ENCODE measurements at places on chromosomes 6 and 20. TPM values are rescaled to one million over a fixed set of nuclear protein-coding genes. Genes with fewer than 3 reads are reported as not detected.

The LAMA4 gene
- total RNA-seq = 19.1 TPM

The RAET1L gene
- not detected for total RNA-seq

The DDR1 gene
- 94.4 TPM for total RNA-seq

The C20orf141 gene
- not detected for total RNA-seq

The PHACTR1 gene
- 2.8 TPM for total RNA-seq

The CLVS2 gene
- under 0.01 TPM for total RNA-seq

The OR2W1 gene
- total RNA-seq = not detected

The APOM gene
- total RNA-seq = 10.4 TPM

The DDX43 gene
- total RNA-seq = not detected

The DNAH8 gene
- 0.03 TPM for total RNA-seq

- no peak for DNase-seq
Measured at GRCh38 chr6:53805016-53805415, 10.2 kb downstream of the LRRC1 start.

GRCh38 chr20:44429419-44430269 is 46.0 kb upstream of the TTPAL start:
- no peak for DNase-seq

DNA sequence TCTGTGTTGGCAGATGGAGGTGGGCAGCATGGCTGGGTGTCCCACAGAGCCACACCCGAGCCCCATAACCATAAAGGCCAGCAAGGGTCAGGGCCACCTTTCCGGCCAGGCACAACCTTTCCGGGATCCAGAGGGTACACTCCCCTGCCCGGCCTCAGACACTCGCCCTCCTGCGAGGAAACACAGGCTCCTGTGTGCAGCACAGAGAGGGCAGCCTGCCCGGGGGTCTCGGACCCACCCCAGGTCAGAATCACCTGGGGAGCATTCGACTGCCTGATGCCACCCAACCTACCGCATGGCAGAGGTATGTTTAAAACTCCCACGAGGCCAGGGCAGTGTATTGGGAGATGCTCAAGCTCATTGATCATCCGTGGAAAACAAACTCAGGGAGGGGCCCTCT is 260.3 kb downstream of the TAF4 start:
- no peak for DNase-seq

- no peak for DNase-seq
Measured at GRCh38 chr6:160791459-160791858, 89.4 kb downstream of the PLG start.

GRCh38 chr6:38099221-38099620 is 279.7 kb downstream of the ZFAND3 start:
- DNase-seq = no peak

- DNase-seq = no peak
Measured at GRCh38 chr6:166162599-166163342, 4.9 kb downstream of the TBXT start.

DNA sequence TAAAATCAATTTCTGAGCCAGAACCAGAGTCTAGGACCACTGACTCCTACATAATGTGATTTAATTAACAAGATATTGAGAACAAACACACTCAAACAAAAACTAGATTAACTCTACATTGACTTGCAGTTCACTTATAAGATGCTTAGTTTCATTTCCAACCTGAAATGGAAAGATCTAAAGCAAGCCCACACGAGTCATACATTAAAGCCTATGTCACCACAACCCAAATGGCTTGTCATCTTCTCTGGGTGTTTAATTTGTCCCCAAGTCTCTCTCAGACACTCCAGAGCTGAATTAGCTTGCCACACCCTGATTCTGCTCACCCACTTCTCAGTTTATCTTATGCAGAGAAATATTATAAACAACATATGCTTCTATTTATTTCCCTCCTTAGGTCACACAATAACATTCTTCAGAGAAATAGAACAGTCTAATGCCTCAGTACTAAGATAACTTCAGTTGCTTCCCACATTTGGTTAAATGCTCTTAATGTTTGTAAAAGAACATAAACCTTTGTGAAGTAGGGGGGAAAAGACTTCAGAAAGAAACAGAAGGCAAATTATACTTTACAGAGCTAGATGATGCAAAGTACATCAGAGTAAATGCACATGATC is 8.8 kb upstream of the FBXO30 start:
- no peak for DNase-seq

DNA sequence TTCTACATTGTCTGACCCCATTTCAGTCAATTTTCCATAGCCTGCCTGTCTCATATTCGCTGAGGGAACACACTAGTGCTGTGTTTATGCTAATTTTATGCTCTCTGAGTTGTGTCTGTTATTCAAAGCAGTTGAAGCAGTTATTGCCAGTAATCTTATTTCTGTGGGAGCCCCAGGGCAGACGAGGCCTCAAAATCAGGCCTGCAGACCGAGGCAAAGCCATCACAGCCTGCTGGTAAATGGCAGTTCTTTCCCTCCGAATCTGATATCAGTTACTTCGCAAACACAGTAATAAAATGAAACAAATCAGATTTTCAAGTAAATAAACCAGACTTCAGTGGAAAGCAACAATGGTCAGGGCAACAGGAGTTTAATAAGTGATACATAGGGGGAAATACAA is 508.4 kb downstream of the PKHD1 start:
- no peak for DNase-seq

DNA sequence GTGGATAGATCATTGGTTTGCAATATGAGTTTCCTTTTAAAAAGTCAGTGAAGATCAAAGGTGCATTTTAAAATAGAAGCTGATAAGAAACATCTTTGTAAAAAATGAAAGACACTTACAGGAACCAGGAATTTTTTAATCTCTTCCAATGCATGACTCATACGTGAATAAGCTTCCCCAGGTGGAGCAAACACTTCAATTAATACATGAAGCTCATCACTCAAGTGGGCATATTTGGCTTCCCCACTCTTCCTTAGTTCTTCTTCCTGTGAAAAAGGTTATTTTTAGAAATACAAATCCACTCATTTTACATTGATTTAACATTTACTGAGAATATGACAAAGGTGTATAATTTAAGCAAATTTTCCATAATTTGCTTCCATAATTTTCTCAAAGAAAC is 308.1 kb downstream of the KHDRBS2 start:
- DNase-seq = no peak

DNA sequence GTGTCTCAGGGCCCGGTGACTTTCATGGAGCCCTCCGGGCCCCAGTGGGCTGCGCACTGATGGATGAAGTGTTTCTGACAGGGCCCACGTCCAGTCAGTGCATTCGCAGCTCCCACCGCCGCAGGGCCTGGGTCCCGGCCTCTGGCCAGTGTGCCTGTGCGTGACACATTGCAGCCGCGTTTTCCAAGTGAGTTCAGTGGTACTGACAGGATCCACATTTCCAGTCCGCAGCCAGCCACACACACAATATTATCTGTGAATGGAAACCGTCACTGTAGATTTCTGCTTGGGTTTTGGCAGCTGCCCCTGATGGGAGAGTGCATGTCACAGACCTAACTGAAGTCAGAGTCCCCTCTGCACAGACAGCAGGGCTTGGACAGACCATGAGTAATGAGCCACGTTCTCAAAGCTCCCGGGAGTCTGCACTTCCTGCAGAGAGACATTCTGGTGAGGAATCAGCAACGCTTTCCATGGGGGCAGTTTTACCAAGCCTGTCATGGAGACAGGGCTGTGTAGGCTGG is 171.4 kb downstream of the MYLK4 start:
- DNase-seq = peak; percentile 19

- no peak for DNase-seq
Measured at GRCh38 chr20:24381886-24382285, 87.5 kb upstream of the SYNDIG1 start.

GRCh38 chr6:140554421-140554820 is 1180.0 kb upstream of the CITED2 start:
- DNase-seq = no peak

DNA sequence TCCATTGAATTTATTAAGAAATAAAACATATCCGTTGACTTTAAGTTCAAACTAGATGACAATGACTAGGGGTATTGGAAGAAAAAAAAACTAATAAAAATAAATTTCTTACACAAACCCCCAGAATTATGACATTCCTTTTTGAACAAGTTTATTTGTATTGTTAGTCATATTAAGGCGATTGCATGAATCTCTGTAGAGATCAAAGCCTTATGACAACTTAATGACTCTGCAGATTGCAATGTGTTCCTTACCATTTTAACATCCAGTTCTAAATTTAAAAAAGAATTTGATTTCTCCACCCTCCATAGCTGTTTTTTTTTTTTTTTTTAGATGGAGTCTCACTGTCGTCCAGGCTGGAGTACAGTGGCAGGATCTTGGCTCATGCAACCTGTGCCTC is 189.8 kb upstream of the CEP162 start:
- DNase-seq = no peak

DNA sequence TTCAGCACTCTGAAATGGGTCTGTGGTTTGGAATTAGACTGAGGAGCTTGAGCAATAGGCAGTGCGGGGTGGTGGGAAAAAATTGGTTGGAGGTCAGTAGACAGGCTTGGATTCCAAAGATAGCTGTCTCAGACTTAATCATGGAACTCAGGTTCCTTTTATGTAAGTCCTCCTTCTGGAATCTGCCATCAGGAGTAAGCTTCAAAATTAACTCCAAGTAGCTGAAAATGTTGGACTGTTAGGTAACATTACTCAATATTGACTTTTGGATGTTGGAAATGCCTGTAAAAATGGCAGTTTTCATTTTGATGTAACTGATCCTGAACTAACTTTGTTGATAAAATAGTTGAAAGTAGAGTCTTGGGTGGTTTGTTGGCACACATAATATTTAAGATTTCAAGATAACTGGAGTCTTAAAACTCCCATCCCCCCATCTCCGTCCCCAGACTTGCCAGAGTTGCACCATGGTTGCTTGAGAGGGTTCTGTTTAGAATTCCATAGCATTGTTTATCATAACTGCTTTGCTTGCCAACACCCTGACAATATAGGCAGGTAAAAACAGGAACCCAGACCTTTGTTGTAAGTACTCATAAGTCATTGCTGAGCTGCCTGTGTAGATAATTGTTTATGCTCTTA is 83.0 kb downstream of the PHF20 start:
- no peak for DNase-seq

- no peak for DNase-seq
Measured at GRCh38 chr20:35934050-35934449, 20.3 kb downstream of the SCAND1 start.

GRCh38 chr6:53630533-53631226 is 34.9 kb downstream of the KLHL31 start:
- no peak for DNase-seq

GRCh38 chr6:36984581-36985416 is 1.2 kb downstream of the MTCH1 start:
- peak; percentile 76 for DNase-seq

- DNase-seq = no peak
Measured at GRCh38 chr6:75079589-75079988, 126.3 kb downstream of the COL12A1 start.
